ENCODE measurements at places on chromosomes 13 and 19. TPM values are rescaled to one million over a fixed set of nuclear protein-coding genes. Genes with fewer than 3 reads are reported as not detected.

The LGALS14 gene
- total RNA-seq, result not detected

The C1QTNF9B gene
- not detected for total RNA-seq

GRCh38 chr13:73228546-73228945, 169.7 kb downstream of the KLF5 start:
- H3K36me3 ChIP-seq, result no peaks in the 10 kb centered on the region
- H3K4me3 ChIP-seq, result no peak overlapping the region
- no peak overlapping the region for H3K27ac ChIP-seq

- no peak overlapping the region for H3K4me3 ChIP-seq
- no peak overlapping the region for H3K27ac ChIP-seq
- no peak for DNase-seq
- no peaks in the 10 kb centered on the region for H3K4me1 ChIP-seq
- H3K36me3 ChIP-seq, result no peaks in the 10 kb centered on the region
Observed at GRCh38 chr19:4889034-4889815, 13.5 kb downstream of the ARRDC5 start.

GRCh38 chr13:72346716-72347115, 380.7 kb downstream of the MZT1 start:
- H3K36me3 ChIP-seq, result no peaks in the 10 kb centered on the region
- no peaks in the 10 kb centered on the region for H3K4me1 ChIP-seq
- no peak for DNase-seq

DNA sequence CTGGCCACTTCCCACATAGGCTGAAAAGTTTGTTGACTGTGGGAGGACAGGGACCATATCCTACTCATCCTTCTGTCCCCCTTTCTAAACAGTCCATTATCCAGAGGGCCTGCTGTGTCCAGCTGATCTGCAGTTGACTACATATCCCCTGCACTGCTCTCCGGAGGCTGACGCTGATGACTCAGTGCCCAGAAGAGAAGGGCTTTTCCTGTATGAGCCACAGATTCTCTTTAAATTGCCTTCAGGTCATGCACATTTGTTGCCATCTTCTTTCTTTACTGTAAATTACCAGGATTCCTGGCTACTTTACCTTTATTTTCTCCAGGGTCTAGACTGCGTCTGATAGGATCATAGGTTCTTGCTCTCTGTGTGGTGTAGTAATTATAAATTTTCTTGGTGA, 125.2 kb downstream of the LACC1 start:
- H3K4me1 ChIP-seq, result peaks cover 16% of the 10 kb centered on the region
- H3K36me3 ChIP-seq, result no peaks in the 10 kb centered on the region
- H3K27ac ChIP-seq, result no peak overlapping the region
- DNase-seq, result no peak
- H3K4me3 ChIP-seq, result no peak overlapping the region
- no peaks in the 10 kb centered on the region for H3K27me3 ChIP-seq

DNA sequence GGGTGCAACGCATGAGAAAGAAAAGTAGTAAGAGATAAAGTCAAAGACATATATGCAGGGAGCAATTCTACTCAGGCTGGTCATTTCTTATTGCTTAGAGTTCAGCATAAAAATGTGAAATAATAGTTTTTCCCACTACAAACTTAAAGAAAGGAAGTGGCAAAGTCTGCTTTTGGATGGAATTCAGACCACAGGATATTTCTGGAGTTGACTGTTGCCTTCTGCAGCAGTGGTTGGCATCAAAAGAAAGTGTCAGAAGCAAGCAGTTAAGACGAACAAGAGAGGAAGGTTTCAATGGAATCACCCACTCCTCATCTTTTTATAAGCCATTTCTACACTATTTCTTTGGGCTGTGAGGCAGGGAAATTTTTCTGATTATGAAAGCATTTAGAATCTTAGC, 36.2 kb upstream of the TRPC4 start:
- no peaks in the 10 kb centered on the region for H3K27me3 ChIP-seq
- no peak for DNase-seq
- H3K27ac ChIP-seq, result no peak overlapping the region
- H3K36me3 ChIP-seq, result no peaks in the 10 kb centered on the region
- H3K4me3 ChIP-seq, result no peak overlapping the region

- no peaks in the 10 kb centered on the region for H3K27me3 ChIP-seq
- no peak overlapping the region for H3K4me3 ChIP-seq
- peaks cover 16% of the 10 kb centered on the region for H3K4me1 ChIP-seq
- H3K36me3 ChIP-seq, result peaks cover 81% of the 10 kb centered on the region
- DNase-seq, result no peak
Observed at GRCh38 chr19:5136073-5136855, 167.4 kb downstream of the KDM4B start.

DNA sequence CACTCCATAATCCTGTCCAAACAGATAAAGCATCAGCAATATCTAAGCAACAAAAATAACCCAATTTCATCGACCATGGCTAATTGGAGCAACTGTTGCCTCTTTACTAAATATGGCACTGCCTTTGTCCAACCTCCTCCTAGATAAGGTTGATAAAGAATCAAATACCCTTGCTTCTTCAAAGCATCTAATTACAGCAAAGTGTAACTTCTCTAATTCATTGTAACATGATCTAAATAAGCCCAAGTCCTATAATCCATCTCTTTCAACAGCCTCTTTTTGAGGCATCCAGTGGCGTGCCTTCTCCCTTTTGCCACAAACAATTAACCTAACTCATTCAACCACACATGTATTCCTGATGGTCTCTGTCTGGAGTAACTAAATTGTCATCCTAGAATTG, 81.7 kb upstream of the KLHL1 start:
- no peak for DNase-seq
- no peak overlapping the region for H3K27ac ChIP-seq
- no peaks in the 10 kb centered on the region for H3K36me3 ChIP-seq
- no peak overlapping the region for H3K4me3 ChIP-seq
- H3K27me3 ChIP-seq, result no peaks in the 10 kb centered on the region

DNA sequence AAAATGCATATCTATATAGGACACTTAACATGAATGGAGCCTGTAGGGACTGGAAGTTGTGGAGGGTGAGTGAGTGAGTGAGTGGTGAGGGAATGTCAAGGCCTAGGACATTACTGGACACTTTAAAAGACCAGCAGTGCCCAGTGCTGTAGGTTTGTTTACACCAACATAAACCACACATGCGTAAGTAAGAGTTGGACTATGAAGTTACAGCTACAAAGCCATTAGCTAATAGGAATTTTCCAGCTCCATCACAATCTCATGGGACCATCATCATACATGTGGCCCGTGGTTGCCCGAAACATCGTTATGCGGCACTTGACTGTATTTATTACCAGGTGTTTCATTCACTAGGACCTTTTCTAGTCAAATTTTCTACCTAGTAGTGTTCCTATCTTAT, 49.2 kb downstream of the LATS2 start:
- peak overlapping the region; percentile 85 for H3K27ac ChIP-seq
- H3K4me3 ChIP-seq, result no peak overlapping the region
- no peak for DNase-seq
- no peaks in the 10 kb centered on the region for H3K36me3 ChIP-seq
- peaks cover 86% of the 10 kb centered on the region for H3K4me1 ChIP-seq

Measured in thyroid gland (tissue), 4 donors.